ENCODE measurements at places on chromosomes 12 and 14.

- no peak for DNase-seq
Observed at GRCh38 chr14:64864258-64864657, 15.4 kb downstream of the SPTB start.

GRCh38 chr12:113097716-113098440 is 37.7 kb downstream of the RASAL1 start:
- DNase-seq: no peak

GRCh38 chr14:73776194-73776537 is 62.0 kb upstream of the PNMA1 start:
- no peak for DNase-seq

DNA sequence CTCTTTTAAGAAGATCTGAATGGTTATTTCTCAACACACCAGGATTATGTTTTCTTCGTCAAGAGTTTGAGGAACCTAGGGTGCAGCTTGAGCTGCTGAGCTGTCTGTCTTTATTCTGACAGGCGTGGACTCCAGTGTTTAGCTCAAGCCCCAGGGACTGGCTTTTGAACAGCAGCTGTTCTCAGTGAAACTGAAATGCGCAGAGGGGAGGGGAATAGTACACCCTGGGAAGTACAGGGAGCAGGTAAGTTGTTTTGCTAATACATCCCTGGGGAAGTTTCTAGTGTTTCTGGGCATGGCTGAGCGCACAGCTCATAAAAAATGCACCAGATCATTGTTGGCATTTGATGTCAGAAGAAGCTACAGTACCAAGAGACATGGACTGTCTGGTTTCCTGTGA is 659.8 kb downstream of the DIO2 start:
- no peak for DNase-seq

- DNase-seq: no peak
Observed at GRCh38 chr14:51331486-51332367, 91.7 kb downstream of the TMX1 start.

DNA sequence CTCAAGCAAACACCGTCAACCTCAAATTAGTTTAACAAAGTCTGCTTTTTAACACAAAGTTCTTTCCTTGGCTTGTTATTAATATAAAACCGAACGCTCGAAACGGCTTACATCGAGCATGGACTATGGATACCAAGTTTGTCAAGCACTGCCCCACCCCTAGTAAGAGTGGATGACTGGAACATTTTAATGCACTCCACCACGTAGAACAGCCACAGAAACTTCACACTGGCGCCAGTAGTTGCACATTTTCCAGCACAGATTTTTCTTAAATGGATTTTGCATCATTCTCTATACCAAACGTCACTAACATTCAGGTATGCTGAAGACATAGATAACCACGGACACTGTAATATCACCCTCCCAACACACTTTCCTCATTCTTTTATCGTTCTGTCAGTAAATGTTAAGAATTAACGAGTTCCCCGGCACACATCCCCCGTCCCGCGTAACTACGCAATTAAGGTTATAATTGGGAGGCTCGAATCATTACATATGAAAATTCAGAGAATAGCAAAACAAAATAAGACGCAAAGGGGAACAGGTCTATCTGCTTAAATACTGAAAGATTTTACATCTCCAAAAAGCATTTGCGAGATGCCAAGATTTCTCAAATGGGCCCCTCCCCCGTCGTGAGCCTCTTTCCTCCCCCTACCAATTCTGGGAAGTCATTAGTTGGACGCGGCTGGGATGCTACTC is 990 bp downstream of the FERMT2 start:
- no peak for DNase-seq

GRCh38 chr14:85634205-85634604 is 104.3 kb downstream of the FLRT2 start:
- no peak for DNase-seq

- no peak for DNase-seq
Observed at GRCh38 chr14:23062002-23062401, 4.7 kb upstream of the CDH24 start.

DNA sequence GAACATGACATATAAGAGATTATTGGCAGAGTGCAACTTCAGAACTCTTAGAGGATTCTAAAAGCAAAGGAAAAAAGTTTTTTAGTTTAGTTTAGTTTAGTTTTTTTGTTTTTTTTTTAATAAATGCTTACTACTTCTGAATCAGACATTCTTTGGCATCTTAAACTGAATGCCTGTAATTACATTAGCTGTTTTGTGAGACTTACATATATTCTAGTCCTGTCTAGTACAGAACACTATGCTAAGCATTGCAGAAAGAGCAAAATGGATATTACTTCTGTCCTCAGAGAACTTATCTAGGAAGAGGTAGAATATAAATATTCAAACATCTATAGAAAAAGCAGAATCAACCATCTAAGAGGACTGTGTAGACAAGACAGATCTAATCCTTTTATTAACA is 133.2 kb downstream of the RAD51B start:
- no peak for DNase-seq

DNA sequence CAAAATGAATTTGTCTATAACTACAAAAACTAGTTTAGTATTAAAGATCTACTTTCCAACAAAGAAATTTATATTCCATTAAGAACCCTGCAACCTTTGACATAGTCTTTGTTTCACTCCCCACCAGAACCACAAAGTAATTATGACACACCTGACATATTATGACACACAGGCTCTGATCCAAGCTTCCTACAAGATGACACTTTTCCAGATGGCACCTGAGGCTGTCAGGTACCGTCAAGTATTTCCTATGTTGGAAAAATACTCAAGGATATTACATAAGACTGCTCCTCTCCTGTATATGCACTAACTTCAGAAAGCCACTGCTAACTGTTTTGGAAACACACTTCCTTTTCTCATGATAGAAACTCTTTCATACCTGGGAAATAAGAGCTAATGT is 38.9 kb downstream of the STXBP6 start:
- DNase-seq: no peak

- DNase-seq: no peak
Observed at GRCh38 chr14:100841066-100841760, 15.3 kb downstream of the MEG3 start.

DNA sequence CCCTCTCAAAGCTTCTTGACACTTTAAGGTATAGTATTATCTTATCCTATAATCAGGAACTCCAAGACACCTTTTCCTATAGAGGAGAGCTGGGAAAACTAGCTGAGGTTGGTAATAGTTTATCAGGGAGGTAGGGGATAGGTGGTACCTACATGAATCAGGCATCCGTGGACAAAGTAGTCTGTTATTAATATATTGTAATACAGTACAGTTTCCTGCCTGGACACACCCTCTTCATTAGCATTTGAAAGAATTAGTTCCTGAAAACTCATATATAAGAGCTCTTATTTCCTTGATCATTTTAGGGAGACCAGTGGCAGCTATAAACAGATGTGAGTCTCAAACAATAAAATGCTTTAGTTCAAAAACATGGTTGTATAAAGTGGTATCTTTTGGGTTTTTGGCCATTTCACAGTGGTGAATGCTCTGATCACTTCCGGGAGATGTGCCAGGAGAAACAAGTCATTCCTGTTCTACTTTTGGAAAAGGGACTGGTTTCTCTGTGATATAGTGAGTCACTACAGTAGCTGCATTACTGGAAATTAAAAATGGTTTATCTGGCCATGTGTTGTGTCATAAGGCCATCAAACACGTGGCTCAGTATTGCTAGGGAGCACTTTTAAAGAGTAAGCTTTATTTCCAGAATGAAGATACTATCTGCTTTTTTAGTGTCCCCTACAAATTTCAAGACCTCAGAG is 98.1 kb downstream of the KLRB1 start:
- no peak for DNase-seq

Measured in effector memory CD4-positive, alpha-beta T cell (primary cell).